ENCODE measurements at places on chromosomes 6 and 20. TPM values are rescaled to one million over a fixed set of nuclear protein-coding genes. Genes with fewer than 3 reads are reported as not detected.

The CD93 gene
- 53.8 TPM for total RNA-seq

DNA sequence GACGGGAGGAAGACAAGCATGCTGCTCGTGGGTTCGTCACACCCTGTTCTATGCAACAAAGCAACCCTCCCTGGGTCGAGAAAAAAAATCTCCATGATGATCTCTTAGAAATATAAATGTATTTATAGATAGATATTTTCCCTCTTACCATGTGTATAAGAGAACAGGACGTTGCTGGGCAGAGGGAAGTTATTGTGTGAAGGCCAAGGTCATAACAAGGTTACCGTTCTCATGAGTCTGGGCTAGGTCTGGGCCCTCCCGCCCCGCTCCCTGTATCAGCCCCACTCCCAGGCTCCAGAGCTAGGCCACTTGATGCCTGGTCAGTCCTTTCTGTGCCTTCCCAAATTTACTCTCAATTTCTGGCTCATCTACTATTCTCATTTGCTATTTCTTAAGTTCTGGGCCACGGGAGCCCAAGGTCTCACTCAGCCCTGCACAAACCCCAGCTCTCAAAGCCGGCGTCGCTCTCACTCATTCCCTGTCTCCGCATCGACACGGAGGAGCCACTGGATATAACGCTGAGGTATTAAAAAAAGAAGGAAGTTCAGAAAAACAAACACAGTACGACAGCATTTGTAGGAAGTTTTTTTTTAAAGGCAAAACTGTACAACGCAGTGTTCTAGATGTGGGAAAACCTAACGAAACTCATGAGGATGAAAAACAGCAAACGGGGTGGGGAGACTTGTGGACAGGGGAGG is 96.8 kb downstream of the PSMG4 start:
- no peaks in the 10 kb centered on the region for H3K27me3 ChIP-seq
- H3K4me3 ChIP-seq: no peak overlapping the region
- no peaks in the 10 kb centered on the region for H3K36me3 ChIP-seq
- peak overlapping the region; percentile 98 for H3K27ac ChIP-seq

The PRDM1 gene
- total RNA-seq: 5.6 TPM

GRCh38 chr6:32472781-32473375 is 33.2 kb downstream of the HLA-DRA start:
- no peak overlapping the region for H3K4me3 ChIP-seq
- no peaks in the 10 kb centered on the region for H3K36me3 ChIP-seq
- no peaks in the 10 kb centered on the region for H3K27me3 ChIP-seq
- no peaks in the 10 kb centered on the region for H3K4me1 ChIP-seq
- no peak for DNase-seq

DNA sequence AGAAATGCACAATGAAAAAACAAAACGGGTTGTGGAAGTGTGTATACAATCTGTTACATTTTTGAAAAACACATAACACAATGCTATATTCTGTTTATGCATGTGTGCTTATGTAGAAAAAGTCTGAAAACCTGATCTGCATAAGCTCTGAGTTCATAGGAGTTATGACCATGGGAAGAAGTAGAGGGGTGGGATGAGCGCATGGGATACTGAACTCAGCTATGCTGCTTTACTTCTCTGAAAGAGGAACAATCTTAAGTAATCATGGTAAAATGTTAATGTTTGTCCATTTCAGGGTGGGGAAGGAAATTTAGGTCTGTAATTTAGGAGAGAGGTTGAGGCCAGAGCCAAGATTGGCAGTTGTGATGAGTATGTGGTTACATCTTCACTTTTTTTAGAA is 126.8 kb downstream of the MTHFD1L start:
- H3K27ac ChIP-seq: no peak overlapping the region
- no peak for DNase-seq
- H3K4me3 ChIP-seq: no peak overlapping the region
- H3K36me3 ChIP-seq: no peaks in the 10 kb centered on the region
- H3K4me1 ChIP-seq: no peaks in the 10 kb centered on the region

The LAMP5 gene
- not detected for total RNA-seq

The HAO1 gene
- total RNA-seq: not detected

GRCh38 chr6:56860475-56860874 is 94.4 kb upstream of the BEND6 start:
- H3K4me3 ChIP-seq: no peak overlapping the region
- H3K4me1 ChIP-seq: no peaks in the 10 kb centered on the region
- no peak overlapping the region for H3K27ac ChIP-seq
- no peaks in the 10 kb centered on the region for H3K36me3 ChIP-seq

The LPA gene
- total RNA-seq: 0.45 TPM

The FAM229B gene
- total RNA-seq: 8.3 TPM

DNA sequence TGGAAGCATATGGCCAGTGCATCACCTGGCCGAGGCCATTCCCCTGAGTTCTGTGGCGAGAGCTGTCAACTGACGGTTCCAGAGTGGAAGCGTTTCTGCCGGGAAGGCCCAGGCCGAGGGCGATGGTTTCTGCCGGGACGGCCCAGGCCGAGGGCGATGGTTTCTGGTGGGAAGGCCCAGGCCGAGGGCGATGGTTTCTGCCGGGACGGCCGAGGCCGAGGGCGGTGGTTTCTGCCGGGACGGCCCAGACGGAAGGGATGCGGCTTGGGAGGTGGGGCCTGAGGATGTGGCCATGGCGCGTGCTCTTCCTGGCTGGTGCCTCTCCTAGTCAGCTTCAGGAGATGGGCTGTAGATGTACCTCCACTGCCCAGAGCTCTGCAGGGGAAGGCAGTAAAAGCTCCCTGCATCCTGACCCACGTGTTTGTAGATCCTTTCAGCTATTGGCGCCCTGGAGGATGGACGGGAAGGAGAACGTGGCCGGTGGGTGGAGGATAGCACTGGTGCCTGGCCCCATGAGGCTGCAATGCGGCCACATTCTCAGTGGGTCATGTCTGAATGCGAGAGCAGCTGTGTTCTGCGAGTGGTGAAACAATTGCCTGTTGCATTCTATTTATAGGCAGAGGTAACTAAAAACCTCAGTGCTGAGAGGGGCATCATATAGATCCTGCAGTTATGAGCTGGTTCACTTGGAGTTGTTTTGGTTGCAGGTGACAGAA is 12.8 kb downstream of the TPD52L2 start:
- H3K36me3 ChIP-seq: peaks cover 32% of the 10 kb centered on the region
- no peak overlapping the region for H3K27ac ChIP-seq
- no peak overlapping the region for H3K4me3 ChIP-seq

DNA sequence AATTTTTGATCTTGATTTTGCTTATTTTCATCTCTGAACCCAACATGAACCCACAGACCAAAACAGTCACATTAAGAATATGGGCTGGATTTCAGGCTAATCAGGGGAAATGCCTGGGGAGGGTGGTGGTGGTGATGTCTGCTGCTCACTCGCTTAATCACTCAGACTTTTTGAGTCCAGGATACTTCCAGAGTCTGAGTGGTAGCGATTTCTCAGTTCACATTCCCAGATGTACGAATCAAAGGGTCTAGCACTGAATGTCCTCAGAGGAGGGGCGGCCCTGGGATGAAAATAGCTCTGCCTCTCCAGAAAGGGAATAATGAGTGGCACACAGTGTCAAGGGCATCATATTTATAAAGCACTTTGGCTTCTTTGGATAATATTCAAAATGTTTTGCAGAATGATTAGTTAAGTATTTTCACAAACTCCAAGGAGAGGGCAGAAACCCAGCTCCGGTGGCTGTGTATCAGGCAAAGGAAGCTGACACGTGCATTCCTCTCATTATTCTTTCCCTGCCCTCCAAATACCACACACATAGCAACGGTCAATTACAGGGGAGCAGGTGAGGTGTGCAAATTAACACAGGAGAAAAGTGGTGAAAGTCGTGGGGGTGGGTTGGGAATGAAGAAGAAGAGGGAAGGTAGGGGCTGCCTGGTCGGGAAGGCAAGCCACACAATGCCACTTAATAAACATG is 345.2 kb upstream of the RSPO3 start:
- no peak overlapping the region for H3K27ac ChIP-seq
- no peaks in the 10 kb centered on the region for H3K27me3 ChIP-seq
- H3K4me3 ChIP-seq: no peak overlapping the region
- H3K36me3 ChIP-seq: no peaks in the 10 kb centered on the region

The KHDC1 gene
- total RNA-seq: 8.4 TPM

The ULBP2 gene
- total RNA-seq: 1.5 TPM

GRCh38 chr6:163883984-163884383 is 469.5 kb downstream of the QKI start:
- no peak overlapping the region for H3K27ac ChIP-seq
- H3K36me3 ChIP-seq: no peaks in the 10 kb centered on the region
- H3K4me1 ChIP-seq: no peaks in the 10 kb centered on the region
- no peak overlapping the region for H3K4me3 ChIP-seq

GRCh38 chr6:53250176-53251032 is 98.3 kb downstream of the ELOVL5 start:
- no peaks in the 10 kb centered on the region for H3K27me3 ChIP-seq
- H3K4me1 ChIP-seq: peaks cover 5% of the 10 kb centered on the region
- no peak overlapping the region for H3K4me3 ChIP-seq
- no peaks in the 10 kb centered on the region for H3K36me3 ChIP-seq

DNA sequence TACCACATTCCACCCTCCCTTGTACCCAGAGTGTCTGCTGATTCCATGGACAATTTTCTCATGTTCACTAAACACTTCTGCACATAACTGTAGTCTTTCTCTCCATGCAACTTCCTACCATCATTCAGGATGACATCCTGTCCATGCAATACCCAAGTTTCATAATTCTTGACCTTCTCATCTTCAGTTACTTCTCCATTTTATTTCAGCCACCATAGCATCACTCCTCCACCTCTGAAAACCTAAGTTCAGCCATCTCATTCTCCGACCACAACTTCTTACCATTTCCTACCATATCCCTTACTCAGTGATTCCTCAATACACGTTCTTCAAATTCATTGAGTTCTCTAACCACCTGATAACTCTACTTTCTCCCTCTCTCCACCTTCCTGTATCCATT is 216.5 kb upstream of the TENT5A start:
- no peaks in the 10 kb centered on the region for H3K27me3 ChIP-seq
- H3K4me1 ChIP-seq: no peaks in the 10 kb centered on the region
- no peaks in the 10 kb centered on the region for H3K36me3 ChIP-seq
- DNase-seq: no peak
- H3K27ac ChIP-seq: no peak overlapping the region

- DNase-seq: peak; percentile 17
- H3K27ac ChIP-seq: no peak overlapping the region
Observed at GRCh38 chr6:21915707-21916260, 322.2 kb downstream of the SOX4 start.

Data from thyroid gland (tissue), 4 donors.